ENCODE measurements at places on chromosomes 11 and 22. TPM values are rescaled to one million over a fixed set of nuclear protein-coding genes. Genes with fewer than 3 reads are reported as not detected.
A peak's percentile ranks its signal among the peaks of the same experiment; 100 is the strongest.

The OR2AG2 gene
- not detected for total RNA-seq

The LRRC55 gene
- total RNA-seq = 0.48 TPM

- peak overlapping the region; percentile 14 for H3K4me3 ChIP-seq
- DNase-seq = no peak
- no peaks in the 10 kb centered on the region for H3K36me3 ChIP-seq
- peak overlapping the region; percentile 46 for H3K27ac ChIP-seq
These were observed 2.9 kb downstream of the APOC3 start for GRCh38 chr11:116832350-116833290.

DNA sequence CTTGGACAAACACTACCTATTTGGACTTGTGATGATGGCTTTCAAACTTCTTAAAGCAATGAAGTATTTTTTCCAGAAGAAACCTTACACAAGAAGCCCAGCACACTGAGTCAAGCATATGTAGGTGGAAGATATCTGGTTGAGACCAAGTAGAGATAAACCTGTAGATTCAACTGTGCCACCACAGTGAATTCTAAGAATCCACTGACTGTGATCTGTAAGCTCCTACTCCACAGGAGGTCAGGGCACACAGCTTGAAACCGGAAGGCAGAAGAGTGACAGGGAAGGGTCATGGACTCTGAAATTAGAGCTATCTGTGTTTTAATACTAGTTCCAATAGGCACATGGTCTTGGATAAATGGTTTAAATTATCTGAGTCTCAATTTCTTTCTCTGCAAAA is 404.5 kb downstream of the ETS1 start:
- H3K4me3 ChIP-seq = no peak overlapping the region
- H3K4me1 ChIP-seq = peaks cover 19% of the 10 kb centered on the region
- H3K27ac ChIP-seq = no peak overlapping the region

The EIF3M gene
- 256 TPM for total RNA-seq

GRCh38 chr11:121328176-121328966 is 35.8 kb downstream of the SC5D start:
- H3K36me3 ChIP-seq = no peaks in the 10 kb centered on the region
- no peak overlapping the region for H3K27ac ChIP-seq
- no peak overlapping the region for H3K4me3 ChIP-seq
- H3K27me3 ChIP-seq = no peaks in the 10 kb centered on the region

- H3K27ac ChIP-seq = no peak overlapping the region
- H3K27me3 ChIP-seq = peaks cover 3% of the 10 kb centered on the region
- no peak for DNase-seq
- no peaks in the 10 kb centered on the region for H3K36me3 ChIP-seq
These were observed 46.7 kb upstream of the CCDC188 start for GRCh38 chr22:20197407-20198030.

DNA sequence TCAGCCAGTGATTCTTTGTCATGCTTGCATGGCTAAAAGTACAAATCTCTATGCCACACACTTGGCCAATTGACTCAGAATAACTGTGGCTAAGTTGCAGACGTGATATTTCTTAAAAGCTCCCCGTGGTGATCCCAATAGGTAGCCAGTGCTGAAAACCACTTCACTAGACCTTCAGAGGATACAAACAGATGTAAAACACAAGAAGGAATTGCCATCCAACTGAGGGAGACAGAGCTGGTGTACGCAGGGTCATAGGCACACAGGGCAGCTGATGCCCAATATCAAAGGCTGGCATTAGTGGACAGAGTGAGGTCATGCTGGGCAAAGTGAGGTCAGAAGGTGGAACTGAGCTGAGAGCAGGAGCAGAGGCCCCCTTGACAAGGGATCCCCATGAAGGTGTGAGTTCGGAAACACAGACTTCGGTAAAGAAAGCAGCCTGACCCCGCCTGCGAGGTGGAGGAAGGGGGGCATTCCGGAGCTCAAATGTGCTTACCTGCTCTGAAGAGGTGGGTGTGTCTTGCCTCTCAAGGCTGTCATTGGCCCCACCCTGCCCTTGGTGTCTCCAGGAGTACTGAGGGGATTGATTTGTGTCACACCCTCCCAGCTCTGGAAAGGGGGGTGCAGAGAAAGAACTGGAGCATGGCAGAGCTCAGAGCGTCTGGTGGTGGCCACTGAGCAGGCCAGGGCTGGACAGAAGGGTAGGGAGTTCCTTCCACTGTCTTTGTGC is 344.9 kb upstream of the B3GAT1 start:
- no peaks in the 10 kb centered on the region for H3K36me3 ChIP-seq
- peaks cover 13% of the 10 kb centered on the region for H3K27me3 ChIP-seq
- no peaks in the 10 kb centered on the region for H3K4me1 ChIP-seq
- H3K4me3 ChIP-seq = no peak overlapping the region
- DNase-seq = peak; percentile 50

The ALX4 gene
- total RNA-seq = 0.43 TPM

The MPPED1 gene
- 1.2 TPM for total RNA-seq

The DNAJB13 gene
- total RNA-seq = not detected

The NRXN2 gene
- 22.1 TPM for total RNA-seq

The WBP2NL gene
- not detected for total RNA-seq

The SLC37A2 gene
- total RNA-seq = 1.3 TPM

The NXPE1 gene
- 0.27 TPM for total RNA-seq

DNA sequence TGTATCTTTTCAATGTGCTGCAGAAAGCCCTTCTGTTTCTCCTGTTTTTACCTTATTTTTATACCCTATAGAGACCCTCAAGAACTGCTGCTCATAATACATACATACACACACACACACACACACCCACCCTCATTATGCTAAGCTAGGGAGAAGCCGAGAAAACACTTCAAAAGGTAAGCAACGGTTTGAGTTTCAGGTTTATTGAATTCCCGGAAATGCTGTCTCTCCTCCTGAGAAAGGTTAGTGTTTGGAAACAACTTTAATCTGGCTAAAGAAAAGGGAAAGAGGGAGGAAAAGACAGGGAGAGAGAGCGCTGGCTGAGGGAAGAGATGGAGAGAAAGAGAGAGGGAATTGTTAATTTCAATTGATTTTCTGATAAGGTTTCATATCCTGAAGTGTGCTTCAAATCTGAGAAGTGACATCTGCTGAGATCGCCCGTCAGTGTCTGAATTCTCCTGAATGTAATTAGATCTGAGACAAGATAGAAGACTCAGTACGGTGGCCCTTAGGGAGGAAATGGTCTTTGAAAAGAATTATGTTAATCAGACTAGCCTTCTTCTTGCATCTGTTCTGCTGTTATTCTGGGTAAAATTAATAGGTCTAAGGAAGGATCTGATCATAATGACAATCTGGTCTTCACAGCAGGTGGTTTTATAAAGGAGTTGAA is 169.1 kb downstream of the NXPE2 start:
- no peaks in the 10 kb centered on the region for H3K36me3 ChIP-seq
- no peak overlapping the region for H3K27ac ChIP-seq
- H3K4me1 ChIP-seq = peaks cover 14% of the 10 kb centered on the region

DNA sequence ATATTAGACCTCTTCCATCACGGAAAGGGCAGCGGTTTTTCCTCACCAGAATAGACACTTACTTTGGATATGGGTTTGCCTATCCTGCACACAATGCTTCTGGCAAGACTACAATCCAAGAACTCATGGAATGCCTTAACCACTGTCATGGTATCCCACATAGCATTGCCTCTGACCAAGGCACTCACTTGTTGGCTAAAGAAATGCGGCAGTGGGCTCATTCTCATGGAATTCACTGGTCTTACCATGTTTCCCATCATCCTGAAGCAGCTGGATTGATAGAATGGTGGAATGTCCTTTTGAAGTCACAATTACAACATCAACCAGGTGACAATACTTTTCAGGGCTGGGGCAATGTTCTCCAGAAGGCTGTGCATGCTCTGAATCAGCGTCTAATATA is 20.8 kb downstream of the MS4A4E start:
- no peak overlapping the region for H3K27ac ChIP-seq
- H3K27me3 ChIP-seq = no peaks in the 10 kb centered on the region
- no peak overlapping the region for H3K4me3 ChIP-seq
- H3K36me3 ChIP-seq = no peaks in the 10 kb centered on the region
- DNase-seq = no peak

The CST6 gene
- not detected for total RNA-seq

GRCh38 chr11:1671658-1672057 is 25.3 kb upstream of the KRTAP5-6 start:
- H3K36me3 ChIP-seq = no peaks in the 10 kb centered on the region
- H3K27me3 ChIP-seq = peaks cover 57% of the 10 kb centered on the region
- no peak overlapping the region for H3K4me3 ChIP-seq

DNA sequence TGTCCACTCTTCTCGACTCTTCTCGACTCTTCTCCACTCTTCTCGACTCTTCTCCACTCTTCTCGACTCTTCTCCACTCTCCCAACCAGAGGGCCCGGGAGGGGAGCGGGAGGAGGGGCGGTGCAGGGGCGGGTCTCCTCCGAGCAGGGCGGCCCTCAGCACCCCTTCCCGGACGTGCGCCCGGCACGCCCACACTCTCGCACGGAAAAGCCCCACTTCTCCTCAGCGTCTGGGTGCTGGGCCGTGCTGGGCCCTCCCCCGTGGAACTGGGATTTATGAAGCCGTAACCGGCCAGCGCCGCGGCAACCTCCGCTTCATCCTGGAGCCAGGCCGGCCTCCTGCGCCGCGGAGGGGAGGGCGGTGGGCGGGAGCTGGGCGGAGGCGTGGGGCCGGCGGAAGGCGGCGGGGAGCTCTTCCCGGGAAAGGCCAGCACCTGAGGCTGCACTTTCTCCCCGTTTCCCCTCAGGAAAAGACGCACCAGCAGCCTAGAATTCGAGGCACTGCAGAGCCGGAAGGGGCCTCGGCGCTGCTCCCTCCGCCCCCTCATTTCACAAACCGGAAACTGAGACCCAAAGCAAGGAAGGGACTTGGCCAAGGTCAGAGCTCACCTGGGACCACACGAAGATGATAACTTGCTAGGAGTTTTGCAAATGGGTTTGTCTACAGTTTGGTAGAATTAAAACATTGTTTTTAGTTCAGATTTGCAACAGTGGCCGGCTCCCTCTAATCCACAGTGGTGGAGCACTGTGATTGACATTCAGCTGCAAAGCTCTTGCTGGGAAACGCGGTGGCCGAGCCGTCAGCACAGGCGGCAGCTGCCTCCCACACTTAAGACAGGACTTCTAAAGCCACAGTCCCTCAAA is 31.6 kb upstream of the JAM3 start:
- peaks cover 9% of the 10 kb centered on the region for H3K27me3 ChIP-seq
- peak overlapping the region; percentile 66 for H3K27ac ChIP-seq
- H3K4me3 ChIP-seq = peak overlapping the region; percentile 91
- H3K4me1 ChIP-seq = peaks cover 49% of the 10 kb centered on the region

- no peak for DNase-seq
- H3K27ac ChIP-seq = no peak overlapping the region
- peaks cover 3% of the 10 kb centered on the region for H3K27me3 ChIP-seq
- no peak overlapping the region for H3K4me3 ChIP-seq
These were observed 1.6 kb downstream of the MMP27 start for GRCh38 chr11:102703826-102704493.

The MAML2 gene
- total RNA-seq = 20.8 TPM

The NRIP3 gene
- total RNA-seq = 0.92 TPM

- no peaks in the 10 kb centered on the region for H3K36me3 ChIP-seq
- peaks cover 34% of the 10 kb centered on the region for H3K27me3 ChIP-seq
- peak overlapping the region; percentile 75 for H3K4me3 ChIP-seq
- DNase-seq = no peak
- H3K4me1 ChIP-seq = peaks cover 16% of the 10 kb centered on the region
These were observed 4.2 kb downstream of the OVOL1 start for GRCh38 chr11:65790902-65791650.

DNA sequence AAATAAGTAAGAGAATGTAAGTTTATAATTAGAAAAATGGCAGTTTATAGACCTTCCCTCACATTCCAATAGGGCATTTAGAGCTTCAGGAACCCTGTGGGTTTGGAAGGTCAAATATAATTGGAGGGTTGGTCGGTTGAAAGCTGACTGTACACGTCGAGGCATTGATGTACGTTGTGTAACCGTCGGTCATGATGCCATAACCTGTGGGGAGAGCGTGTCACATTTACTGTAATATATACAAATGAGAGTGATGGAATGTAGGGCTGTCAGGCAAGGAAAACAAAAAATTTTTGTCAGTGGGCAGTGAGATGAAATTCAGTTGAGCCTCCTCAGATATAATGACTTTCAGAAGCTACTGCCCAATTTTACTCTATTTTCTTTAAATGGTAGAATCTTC is 88.5 kb downstream of the ARL14EP start:
- peaks cover 37% of the 10 kb centered on the region for H3K4me1 ChIP-seq
- peak overlapping the region; percentile 42 for H3K4me3 ChIP-seq
- no peak overlapping the region for H3K27ac ChIP-seq
- H3K27me3 ChIP-seq = no peaks in the 10 kb centered on the region

The BEST1 gene
- total RNA-seq = 0.31 TPM

- no peak for DNase-seq
- H3K27ac ChIP-seq = no peak overlapping the region
- no peaks in the 10 kb centered on the region for H3K27me3 ChIP-seq
- H3K4me1 ChIP-seq = peaks cover 5% of the 10 kb centered on the region
These were observed 795.5 kb downstream of the METTL15 start for GRCh38 chr11:28903716-28904115.

DNA sequence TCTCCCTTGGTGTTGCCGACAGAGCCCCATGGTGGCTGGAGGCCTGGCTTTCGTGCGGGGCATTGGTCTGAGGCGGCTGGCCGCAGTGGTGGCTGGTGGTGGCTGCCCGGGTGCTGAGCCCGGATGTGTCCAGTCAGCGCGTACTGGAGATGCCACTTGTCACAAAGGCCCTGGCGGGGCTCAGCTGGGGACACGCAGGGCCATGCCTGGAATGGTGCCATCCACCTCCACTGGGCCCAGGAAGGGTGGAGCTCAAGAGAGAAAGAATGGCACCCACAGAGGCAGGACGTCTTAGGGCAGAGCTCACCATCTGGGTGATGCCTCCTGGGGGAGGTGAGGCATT is 92.5 kb downstream of the CEP164 start:
- no peak for DNase-seq
- no peak overlapping the region for H3K4me3 ChIP-seq
- no peaks in the 10 kb centered on the region for H3K36me3 ChIP-seq
- H3K27me3 ChIP-seq = peaks cover 35% of the 10 kb centered on the region

DNA sequence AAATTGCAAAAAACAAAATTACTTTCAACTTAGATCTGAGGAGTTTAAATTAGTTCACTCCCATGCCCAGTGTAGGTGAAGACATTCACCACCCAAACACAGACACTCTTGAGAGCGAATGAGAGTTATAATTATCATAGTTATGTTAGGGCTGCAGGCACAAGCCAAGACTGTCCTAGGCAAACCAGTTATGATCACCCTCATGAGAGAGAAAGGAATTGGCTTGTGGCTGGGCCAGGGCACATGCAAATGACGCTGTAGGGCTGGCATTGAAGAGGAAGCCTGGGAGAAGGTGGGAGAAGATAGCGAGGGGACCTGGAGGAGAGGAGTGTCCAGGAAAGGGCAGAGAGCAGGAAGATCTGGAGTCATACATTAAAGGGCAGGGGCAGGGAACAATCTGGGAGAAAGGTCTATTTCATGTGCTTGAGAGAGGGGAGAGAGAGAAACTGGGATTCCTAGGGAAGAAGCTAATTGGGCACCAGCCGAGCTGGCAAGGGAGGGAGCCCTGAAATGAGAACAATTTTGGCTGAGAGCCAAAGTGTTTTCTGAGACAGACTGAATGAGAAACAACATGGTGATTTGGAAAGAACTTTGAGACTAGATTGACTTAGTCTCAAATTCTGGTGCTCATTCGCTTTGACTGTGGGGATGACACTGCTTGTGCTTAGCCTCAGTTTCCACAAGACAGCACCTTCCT is 279.9 kb downstream of the KIRREL3 start:
- no peak overlapping the region for H3K4me3 ChIP-seq
- H3K27me3 ChIP-seq = peaks cover 23% of the 10 kb centered on the region
- no peak for DNase-seq
- peaks cover 7% of the 10 kb centered on the region for H3K4me1 ChIP-seq
- no peak overlapping the region for H3K27ac ChIP-seq
